ENCODE measurements at places on chromosomes 3 and 15.

- DNase-seq = no peak
These were observed 311.5 kb downstream of the EDEM1 start for GRCh38 chr3:5498981-5499380.

DNA sequence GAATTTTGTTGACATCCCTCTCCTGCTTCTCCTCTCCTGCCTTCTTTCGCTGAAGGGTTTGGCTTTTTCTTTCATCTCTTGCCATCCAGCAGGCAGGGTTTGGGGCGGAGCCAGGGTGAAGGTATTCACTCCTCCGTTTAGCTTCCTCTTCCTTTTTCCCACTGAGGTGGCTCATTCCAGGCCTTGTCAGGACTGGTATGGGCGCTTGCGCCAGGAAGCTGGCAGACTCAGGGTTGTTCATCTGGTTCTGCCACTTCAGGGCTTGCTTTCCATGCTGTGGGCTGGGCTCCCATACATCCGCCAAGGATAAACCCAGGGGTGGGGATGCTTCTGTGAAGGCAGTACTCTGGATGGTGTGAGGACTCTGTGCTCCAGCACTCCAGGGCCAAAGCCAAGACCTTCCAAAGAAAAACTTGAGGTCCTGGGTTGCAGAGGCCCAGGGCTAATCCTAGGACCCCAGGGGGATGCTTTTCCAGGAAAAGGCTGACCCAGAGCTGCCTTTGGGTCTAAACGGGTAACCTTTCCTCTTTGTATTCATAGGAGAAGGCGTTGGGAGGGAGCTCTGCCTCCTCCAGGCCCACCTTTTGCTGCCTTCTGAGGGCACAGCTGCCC, 7.7 kb upstream of the AMOTL2 start:
- no peak for DNase-seq

- peak; percentile 59 for DNase-seq
These were observed 527 bp downstream of the CSNK1G1 start for GRCh38 chr15:64355348-64355943.

GRCh38 chr3:31704591-31705179, 172.0 kb downstream of the STT3B start:
- peak; percentile 24 for DNase-seq

DNA sequence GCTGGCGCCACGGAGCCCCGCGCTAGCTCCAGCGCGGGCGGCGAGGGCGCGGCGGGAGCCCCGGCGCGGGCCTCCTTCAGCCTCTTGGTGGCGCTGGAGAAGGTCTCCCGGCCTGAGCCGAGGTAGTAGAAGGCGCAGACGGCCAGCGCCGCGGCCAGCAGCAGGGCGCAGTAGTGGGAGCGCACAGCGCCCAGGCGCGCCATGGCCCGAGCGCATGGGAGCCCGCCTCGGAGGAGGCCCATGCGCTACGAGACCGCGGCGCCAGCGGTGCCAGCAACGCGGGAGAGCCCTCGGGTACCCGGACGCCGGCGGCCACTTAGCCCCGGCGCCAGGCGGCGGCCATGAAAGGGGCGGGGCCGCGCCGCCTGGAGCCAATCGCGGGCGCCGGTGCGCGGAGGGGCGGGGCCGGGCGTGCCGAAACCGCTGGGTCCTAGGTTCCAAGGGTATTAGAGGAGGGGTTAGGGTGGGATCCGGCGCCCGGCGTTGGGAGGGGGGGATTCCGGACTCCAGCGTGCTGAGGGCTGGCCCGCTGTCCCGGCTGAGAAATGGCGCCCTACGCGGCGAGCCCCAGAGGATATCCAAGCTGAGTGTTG, at the start of gene XXYLT1:
TSS of gene XXYLT1 (minus strand) at position 343 of the 593 bp plus-strand sequence. CDS start at position 242, 101 bp downstream.
- peak; percentile 91 for DNase-seq

DNA sequence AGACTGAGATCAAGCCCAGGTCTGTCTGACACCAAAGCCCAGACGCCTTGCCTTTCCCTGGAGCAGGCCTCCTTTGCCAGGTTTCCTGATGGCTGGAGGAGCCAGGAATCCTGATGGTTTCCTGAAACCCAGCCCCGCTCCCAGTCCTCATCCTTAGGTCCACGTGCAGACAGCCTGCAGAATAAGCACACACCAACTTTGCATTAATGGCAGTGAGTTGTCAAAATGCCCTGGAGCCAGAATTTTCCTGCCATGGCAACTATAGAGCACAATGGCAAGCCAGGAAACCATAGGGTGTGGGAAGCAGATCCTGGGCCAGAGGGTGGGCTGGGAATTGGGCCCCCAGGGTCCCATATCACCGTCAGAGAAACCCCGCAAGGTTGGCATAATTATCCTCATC, 67.4 kb upstream of the HRH1 start:
- no peak for DNase-seq

DNA sequence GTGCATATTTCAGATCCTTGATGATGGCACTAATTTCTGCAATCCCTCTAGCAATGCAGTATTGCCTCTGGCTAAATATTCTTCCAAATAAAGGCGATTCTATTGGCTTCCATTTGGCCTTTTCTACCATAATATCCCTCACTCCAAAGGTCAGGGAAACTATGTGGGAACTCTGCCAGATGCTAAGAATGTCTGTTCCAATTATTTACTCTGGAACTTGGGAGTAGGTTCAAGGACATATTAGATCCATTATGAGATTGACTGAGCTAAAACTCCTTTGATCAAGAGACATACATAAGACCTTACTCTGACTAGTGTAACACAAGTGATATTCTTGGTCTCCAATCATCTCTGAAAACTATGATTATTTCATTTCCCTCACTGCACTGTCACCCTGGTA, 674.5 kb upstream of the NECTIN3 start:
- DNase-seq = no peak

GRCh38 chr15:31257286-31257685, 69.3 kb upstream of the KLF13 start:
- DNase-seq = no peak

DNA sequence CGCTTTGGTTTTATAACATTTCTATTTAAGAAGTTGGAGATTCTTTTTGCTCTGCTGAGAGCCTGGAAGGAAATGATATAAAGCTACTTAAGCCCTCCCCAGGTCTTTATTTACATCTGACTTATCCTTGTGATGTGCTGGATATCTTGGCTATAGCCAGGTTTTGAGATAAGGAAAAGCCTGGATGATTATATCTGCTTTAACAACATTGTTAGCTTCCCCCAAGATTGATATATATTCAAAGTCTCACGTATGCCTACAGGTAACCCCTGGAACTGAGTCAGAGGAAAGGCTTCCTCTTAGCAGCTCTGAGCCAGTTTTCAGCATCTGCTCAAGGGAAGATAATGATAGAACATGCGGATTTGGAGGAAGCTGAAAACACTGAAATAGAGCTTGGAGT, 61.5 kb upstream of the CRBN start:
- no peak for DNase-seq

- DNase-seq = no peak
These were observed 267.0 kb downstream of the ZIC4 start for GRCh38 chr3:147139341-147139740.

DNA sequence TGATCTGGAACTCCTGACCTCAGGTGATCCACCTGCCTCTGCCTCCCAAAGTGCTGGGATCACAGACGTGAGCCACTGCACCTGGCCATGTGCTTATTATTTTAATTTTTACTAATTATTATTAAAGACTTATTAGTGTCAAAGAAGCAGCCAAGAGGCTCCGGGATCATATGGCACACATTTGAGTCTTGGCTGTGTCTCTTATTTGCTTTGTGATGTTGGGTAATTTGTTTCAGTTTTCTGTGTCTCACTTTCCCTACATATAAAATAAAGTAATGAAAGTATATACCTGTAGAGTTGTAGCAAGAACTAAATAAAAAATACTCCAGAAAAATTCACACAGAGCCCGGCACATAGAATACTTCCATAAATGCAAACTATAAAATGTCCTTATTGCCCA, 238.0 kb upstream of the TBL1XR1 start:
- DNase-seq = no peak

GRCh38 chr3:2958551-2958950, 151.6 kb downstream of the IL5RA start:
- DNase-seq = no peak

DNA sequence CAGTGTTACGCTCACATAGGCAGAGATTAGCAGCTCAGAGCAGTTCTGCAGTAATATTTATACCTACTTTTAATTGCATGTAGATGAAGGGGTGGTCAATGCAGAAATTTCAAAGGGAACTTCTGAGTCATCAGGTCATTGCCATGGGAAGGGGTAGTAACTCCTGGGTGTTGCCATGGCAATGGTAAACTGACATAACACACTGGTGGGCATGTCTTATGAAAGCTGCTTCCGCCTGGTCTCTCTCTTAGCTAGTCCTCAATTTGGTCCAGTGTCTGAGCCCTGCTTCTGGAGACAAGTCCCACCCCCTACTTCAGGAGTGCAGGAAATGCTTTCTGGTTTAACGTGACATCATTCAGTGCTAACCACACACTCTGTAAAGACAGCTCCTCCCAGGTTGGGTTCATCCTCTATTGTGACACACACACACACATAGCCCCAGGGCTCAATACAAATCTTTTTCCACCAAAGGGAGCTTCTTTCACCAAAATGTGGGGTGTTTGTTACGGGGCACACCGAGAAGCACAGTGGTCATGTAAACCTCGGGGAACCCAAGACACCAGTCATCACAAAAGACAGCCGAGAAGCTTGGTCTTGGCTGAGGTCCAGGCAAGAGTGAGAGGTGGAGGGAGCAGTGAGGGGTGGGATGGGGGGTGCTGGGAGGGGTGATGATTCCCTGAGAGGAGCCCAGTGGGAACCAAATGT, 74.5 kb downstream of the TLE3 start:
- DNase-seq = peak; percentile 52

GRCh38 chr3:48927928-48928327, 9.3 kb downstream of the ARIH2 start:
- no peak for DNase-seq

Measured in activated naive CD8-positive, alpha-beta T cell treated with anti-CD3 and anti-CD28 coated beads for 36 hours (primary cell).